ENCODE measurements at places on chromosomes 4 and X. TPM values are rescaled to one million over a fixed set of nuclear protein-coding genes. Genes with fewer than 3 reads are reported as not detected.

DNA sequence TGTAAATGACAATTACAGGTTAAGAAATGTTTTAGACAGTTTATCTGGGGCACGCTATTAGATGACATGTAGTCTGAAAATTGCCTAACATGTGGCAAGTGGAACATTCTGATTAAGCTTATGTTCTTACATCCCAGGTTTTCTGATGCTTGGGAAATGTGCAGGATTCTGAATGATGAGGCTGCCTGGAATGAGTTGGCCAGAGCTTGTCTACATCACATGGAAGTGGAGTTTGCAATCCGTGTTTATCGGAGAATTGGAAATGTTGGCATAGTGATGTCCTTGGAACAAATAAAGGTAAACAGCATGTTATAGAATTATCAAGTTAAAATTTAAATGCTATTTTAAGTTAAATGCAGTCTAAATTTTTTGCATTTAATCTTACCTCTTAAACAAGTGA, 49.3 kb downstream of the WDR19 start:
- H3K27me3 ChIP-seq: no peaks in the 10 kb centered on the region
- DNase-seq: no peak
- no peaks in the 10 kb centered on the region for H3K4me1 ChIP-seq
- no peak overlapping the region for H3K4me3 ChIP-seq
- H3K36me3 ChIP-seq: no peaks in the 10 kb centered on the region

GRCh38 chr4:63505714-63506460, 903.4 kb downstream of the TECRL start:
- H3K36me3 ChIP-seq: no peaks in the 10 kb centered on the region
- no peak for DNase-seq
- H3K4me3 ChIP-seq: no peak overlapping the region

DNA sequence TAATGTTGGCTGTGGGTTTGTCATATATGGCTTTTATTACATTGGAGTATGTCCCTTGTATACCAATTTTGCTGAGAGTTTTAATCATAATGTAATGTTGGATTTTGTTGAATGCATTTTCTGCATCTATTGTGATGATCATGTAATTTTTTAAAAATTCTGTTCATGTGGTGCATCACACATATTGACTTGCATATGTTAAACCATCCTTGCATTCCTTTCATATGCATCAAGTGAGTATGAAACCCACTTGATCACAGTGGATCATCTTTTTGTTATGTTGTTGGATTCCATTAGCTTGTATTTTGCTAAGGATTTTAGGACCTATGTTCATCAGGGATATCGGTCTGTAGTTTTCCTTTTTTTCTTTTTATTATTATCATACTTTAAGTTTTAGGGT, 12.1 kb downstream of the HEPH start:
- no peaks in the 10 kb centered on the region for H3K4me1 ChIP-seq
- H3K36me3 ChIP-seq: no peaks in the 10 kb centered on the region
- no peak overlapping the region for H3K4me3 ChIP-seq

DNA sequence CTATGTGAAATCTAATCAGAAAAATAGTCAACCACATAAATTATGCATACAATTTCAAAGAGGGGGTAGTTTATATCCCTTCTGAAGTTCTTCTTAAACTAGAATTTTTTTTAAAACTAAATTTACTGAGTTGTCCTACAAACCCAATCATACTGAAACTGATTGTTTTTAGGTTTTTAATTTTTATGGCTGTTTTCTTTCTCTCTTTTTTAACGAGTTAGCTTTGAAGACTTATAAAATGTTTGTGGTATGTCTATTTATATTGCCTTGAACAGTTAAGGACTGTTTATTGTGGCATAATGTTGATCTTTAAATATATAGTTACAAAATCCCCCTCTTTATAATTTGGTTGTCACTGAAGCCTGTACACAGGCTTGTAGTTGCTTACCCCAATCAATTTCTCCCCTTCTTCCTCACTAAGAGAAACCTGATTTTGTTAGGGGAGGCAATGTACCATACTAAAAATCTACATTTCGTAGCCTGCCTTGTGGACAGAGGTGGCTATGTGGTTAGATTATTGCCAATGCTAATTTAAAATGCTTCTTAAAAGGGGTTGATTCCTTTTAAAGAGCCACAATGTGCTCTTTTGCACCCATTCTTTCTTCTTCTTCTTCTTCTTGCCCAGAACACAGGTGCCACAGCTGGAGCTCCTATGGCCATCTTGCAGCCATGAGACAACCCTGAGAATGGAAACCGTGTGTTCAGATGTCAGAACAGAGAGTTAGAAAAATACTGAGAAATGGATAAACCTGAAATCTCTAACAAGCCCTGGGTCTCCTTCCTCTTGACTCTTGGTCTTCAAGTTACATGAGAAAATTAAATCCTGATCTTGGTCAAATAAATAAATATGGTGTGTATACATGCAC, 102.7 kb upstream of the ZNF827 start:
- no peaks in the 10 kb centered on the region for H3K27me3 ChIP-seq
- no peaks in the 10 kb centered on the region for H3K36me3 ChIP-seq
- no peak overlapping the region for H3K4me3 ChIP-seq
- no peak overlapping the region for H3K27ac ChIP-seq
- H3K4me1 ChIP-seq: no peaks in the 10 kb centered on the region
- DNase-seq: no peak

DNA sequence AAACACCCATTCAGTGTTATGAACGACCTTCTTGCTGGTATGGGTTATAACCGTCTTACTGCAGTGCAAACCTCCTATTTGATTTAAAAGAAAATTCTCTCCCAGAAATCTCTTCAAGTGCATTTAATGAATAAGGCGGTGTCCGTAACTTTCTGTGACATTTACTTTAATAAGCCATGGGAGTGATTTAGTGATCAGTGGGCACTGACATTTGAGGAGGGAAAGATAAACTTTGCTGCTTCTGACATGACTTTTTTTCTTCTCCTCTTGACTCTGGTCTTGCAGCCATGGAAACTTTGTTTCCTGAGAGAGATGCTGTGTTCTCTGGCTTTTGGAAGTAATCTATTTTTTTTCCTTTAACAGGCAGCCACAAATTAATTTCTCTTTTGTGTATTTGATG, 106.1 kb downstream of the NHS start:
- H3K4me1 ChIP-seq: no peaks in the 10 kb centered on the region
- no peaks in the 10 kb centered on the region for H3K36me3 ChIP-seq

DNA sequence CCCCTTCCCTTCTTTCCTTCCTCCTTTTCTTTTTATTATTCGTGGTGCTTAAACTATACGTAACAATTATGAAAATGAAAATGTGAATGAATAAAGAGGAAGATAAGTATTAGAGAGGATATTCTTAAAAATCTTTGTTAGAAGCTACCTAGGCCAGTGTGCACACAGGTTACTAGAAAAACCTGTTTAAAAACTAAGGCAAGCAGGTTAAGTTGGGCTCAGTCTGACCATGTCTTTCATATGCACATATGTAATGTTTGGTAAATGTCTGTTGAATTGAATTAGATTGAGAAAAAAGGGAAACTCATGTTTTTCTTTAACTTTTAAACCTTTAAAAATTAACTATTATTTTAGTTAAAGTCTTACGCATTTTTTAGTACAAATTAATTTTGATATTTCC, 7.8 kb downstream of the SHROOM3 start:
- H3K27me3 ChIP-seq: no peaks in the 10 kb centered on the region
- H3K36me3 ChIP-seq: no peaks in the 10 kb centered on the region
- peaks cover 9% of the 10 kb centered on the region for H3K4me1 ChIP-seq
- no peak overlapping the region for H3K4me3 ChIP-seq
- no peak for DNase-seq

DNA sequence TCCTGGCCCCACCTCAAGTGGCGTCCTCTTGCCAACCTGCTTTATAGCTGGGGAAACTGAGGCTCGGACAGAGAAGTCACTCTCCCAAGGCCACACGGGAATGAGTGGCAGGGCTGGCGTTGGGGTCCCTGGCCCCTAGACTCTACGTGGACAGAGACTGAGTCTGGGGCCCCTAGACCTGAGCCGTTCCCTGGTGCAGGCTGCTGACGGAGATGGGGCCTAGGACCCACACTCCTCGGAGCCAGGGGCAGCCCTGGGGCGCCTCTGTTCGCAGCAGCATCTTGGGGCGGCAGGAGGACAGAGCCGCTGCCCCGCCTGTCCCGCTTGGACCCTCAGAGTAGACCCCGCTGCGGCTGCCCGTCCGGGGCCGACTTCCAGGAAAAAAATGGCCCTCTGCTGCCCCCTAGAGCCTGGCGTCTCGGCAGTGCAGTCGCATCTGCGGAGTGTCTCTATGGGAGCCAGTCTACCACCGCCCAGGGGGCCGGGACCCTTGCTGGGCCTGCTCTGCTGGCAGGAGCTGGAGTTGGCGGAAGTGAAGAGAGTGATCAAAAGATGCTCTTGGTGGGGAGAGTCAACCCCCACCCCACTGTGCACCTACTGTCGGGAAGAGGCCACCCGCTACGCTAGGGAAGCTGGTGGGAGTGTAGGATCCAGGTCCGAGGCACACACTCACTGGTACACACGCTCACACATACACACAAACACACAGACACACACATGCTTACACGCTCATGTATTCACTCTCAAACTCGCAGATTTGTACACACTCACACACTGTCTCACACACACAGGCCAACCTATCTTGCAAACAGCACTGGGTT, 220.1 kb downstream of the AFAP1 start:
- no peak overlapping the region for H3K27ac ChIP-seq
- H3K36me3 ChIP-seq: no peaks in the 10 kb centered on the region
- H3K4me3 ChIP-seq: no peak overlapping the region
- DNase-seq: peak; percentile 72

- H3K4me1 ChIP-seq: no peaks in the 10 kb centered on the region
- peaks cover 5% of the 10 kb centered on the region for H3K27me3 ChIP-seq
- H3K36me3 ChIP-seq: no peaks in the 10 kb centered on the region
- no peak overlapping the region for H3K27ac ChIP-seq
- H3K4me3 ChIP-seq: no peak overlapping the region
Measured at GRCh38 chr4:169849456-169849855, 91.7 kb upstream of the HPF1 start.

GRCh38 chr4:153079857-153080391, 124.3 kb upstream of the TRIM2 start:
- H3K27me3 ChIP-seq: no peaks in the 10 kb centered on the region
- no peaks in the 10 kb centered on the region for H3K36me3 ChIP-seq
- DNase-seq: no peak

GRCh38 chrX:74853255-74853654, 72.0 kb downstream of the NEXMIF start:
- no peak for DNase-seq
- H3K36me3 ChIP-seq: no peaks in the 10 kb centered on the region
- H3K4me3 ChIP-seq: no peak overlapping the region

- no peaks in the 10 kb centered on the region for H3K4me1 ChIP-seq
- H3K36me3 ChIP-seq: no peaks in the 10 kb centered on the region
- H3K4me3 ChIP-seq: no peak overlapping the region
- DNase-seq: peak; percentile 51
- no peaks in the 10 kb centered on the region for H3K27me3 ChIP-seq
- no peak overlapping the region for H3K27ac ChIP-seq
Measured at GRCh38 chrX:68989865-68990606, 161.2 kb downstream of the EFNB1 start.

DNA sequence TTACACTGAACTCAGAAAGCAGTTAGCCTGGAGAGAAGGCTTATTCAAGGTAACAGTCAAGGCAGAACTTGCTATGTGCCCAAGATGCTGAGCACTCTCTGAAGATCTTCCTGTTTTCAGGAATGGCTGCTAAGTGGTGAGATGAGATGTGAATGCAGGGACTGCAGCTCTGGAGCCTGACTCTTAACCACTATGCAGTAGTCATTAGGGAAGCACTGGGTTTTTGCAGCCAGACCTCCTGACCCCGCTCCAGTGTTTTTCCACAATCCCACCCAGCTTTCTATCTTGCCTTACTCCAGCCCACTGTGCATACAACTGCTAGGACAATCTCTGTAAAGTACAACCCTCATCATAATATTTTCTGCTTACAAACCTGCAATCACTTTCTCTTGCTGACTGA, 95.2 kb upstream of the LNX1 start:
- no peak overlapping the region for H3K27ac ChIP-seq
- no peak overlapping the region for H3K4me3 ChIP-seq
- no peaks in the 10 kb centered on the region for H3K27me3 ChIP-seq
- no peaks in the 10 kb centered on the region for H3K4me1 ChIP-seq
- H3K36me3 ChIP-seq: no peaks in the 10 kb centered on the region
- no peak for DNase-seq

DNA sequence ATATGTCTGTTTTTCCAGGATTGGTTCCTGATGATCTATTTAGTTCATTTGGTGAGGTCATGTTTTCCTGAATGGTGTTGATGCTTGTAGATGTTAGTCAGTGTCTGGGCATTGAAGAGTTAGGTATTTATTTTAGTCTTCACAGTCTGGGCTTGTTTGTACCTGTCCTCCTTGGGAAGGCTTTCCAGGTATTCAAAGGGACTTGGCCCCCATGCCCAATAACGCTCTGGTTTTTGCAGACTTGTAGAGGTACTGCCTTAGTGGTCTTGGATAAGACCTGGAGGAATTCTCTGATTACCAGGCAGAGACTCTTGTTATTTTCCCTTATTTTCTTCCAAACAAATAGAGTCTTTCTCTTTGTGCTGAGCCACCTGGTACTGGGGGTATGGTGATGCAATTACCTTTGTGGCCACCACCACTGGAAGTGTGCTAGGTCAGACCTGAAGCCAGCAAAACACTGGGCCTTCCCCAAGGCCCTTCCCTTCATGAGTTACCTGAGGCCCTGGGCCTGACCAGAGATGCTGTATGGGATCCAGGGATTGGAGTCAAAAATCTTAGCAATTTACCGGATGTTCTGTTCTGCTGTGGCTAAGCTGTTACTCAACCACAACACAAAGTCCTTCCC, 63.3 kb upstream of the RXFP1 start:
- H3K27ac ChIP-seq: no peak overlapping the region
- no peaks in the 10 kb centered on the region for H3K4me1 ChIP-seq
- H3K4me3 ChIP-seq: no peak overlapping the region
- DNase-seq: no peak
- H3K27me3 ChIP-seq: no peaks in the 10 kb centered on the region

- H3K36me3 ChIP-seq: no peaks in the 10 kb centered on the region
- no peak overlapping the region for H3K4me3 ChIP-seq
- no peak overlapping the region for H3K27ac ChIP-seq
- DNase-seq: no peak
- no peaks in the 10 kb centered on the region for H3K27me3 ChIP-seq
- no peaks in the 10 kb centered on the region for H3K4me1 ChIP-seq
Measured at GRCh38 chr4:38161208-38162113, 201.3 kb downstream of the PTTG2 start.

DNA sequence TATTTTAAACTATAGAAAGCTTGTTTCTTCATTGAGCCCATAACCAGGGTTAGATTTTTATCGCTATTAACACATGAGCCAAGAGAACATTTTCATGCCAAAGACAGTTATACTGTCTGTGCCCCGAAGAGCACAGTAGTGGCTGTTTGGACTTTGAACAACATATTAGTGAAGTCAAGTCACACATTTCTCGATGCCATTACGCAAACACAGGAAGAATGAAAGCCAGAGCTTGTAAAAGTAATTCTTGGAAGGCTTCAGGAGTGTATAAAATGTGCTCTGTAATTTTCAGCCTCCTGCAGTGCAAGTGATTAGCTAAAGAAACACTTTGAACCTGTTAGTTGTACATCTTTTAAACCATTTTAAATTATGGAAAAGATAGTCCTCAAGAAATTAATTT, 590.7 kb upstream of the PITX2 start:
- H3K27ac ChIP-seq: no peak overlapping the region
- DNase-seq: no peak
- no peaks in the 10 kb centered on the region for H3K27me3 ChIP-seq
- H3K4me1 ChIP-seq: no peaks in the 10 kb centered on the region
- H3K4me3 ChIP-seq: no peak overlapping the region

MAGED4B gene
- 3.6 TPM for total RNA-seq

DCHS2 gene
- total RNA-seq: not detected

PDCL2 gene
- total RNA-seq: not detected

OPHN1 gene
- 5.8 TPM for total RNA-seq

PNMA5 gene
- not detected for total RNA-seq

SMPX gene
- 525 TPM for total RNA-seq

CEP135 gene
- total RNA-seq: 3.2 TPM

MGST2 gene
- 104 TPM for total RNA-seq

SLC6A14 gene
- not detected for total RNA-seq
